Fibroblast of the conjunctiva (primary cell): ENCODE measurements at places on chromosomes 4 and X.

- no peak for DNase-seq
These were observed 35.6 kb downstream of the GEMIN8 start for GRCh38 chrX:13994104-13994503.

GRCh38 chr4:4423706-4424498, 37.0 kb downstream of the NSG1 start:
- DNase-seq, result no peak

GRCh38 chrX:70436343-70436742, 8.3 kb upstream of the DLG3 start:
- DNase-seq, result no peak

GRCh38 chr4:108834166-108834834, 71.4 kb upstream of the ETNPPL start:
- no peak for DNase-seq

- no peak for DNase-seq
These were observed 332.7 kb downstream of the RAPGEF2 start for GRCh38 chr4:159435561-159436023.

GRCh38 chrX:22395372-22395771, 122.7 kb downstream of the CBLL2 start:
- no peak for DNase-seq

GRCh38 chr4:174418640-174419212, 103.6 kb downstream of the HPGD start:
- DNase-seq, result no peak

DNA sequence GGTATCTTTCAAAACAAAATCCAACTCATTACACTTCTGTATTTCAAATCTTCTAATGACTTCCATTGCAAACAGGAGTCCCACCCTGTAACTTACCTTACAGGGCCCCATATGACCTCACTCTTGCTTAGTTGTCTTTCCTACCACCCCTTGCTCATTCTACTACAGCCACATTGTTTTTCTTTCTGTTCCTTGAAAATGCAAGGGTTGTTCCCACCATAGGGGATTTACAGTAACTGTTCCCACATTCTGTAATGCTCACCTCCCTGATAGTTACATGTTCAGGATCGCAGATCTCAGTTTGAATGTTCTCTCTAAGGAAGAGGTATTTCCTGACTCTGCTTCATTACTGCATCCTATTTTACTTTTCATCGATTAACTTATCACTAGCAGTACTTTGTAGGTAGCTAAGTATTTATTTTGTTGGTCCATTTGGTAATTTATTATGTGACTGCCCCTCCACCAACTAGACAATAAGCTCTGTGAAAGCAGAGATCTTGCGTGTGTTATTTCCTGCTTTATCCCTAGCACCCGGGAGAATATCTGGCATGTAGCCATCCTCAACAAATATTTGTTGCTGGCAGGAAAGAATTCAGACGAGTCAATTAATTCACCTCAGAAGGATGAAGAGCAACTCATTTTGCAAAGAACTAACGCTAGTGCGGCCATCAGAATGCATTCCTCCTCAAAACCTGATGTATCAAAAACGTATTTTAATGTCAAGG, 21.4 kb downstream of the MAOB start:
- no peak for DNase-seq

DNA sequence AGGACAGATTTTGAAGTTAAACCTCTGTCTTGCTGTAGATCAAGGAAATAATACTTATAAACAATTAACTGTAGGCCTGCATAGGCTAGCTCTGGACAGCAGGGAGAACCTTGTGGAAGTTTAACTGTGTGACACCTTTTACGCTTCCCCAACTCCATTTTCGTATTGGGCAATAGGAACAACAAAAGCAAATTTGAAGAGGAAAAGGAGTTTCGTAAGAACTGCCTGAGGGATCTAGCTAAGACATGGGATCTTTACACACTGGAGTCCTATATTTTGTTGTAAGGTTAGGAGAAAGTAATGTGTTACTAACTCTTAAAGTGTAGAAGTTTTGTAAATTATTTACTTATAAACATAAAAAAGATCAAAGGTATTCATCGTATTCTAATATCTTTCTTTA, 324.9 kb upstream of the CASK start:
- DNase-seq, result no peak

DNA sequence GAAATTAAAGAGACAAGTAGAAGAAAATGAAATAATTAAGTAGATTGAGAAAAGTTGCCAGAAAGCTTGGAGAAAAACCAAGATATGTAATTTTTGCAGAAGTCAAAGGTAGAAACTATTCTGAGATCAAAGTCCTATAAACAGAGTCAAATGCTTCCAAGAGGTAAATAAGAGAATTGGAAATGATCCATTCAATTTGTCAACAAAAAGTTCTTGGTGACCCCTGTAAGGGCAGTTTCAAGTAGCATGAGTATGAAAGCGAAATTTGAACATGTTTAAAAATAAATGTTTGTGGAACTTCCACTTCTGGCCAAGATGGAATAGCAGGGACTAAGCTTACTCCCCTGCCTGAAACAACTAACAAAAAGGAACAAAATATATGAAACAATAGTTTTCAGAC, 562.0 kb downstream of the SMARCA1 start:
- no peak for DNase-seq

GRCh38 chr4:75698963-75699228, 25.5 kb upstream of the USO1 start:
- no peak for DNase-seq
